ENCODE measurements at places on chromosomes 12 and 14. TPM values are rescaled to one million over a fixed set of nuclear protein-coding genes. Genes with fewer than 3 reads are reported as not detected.

CLEC4C gene
- not detected for total RNA-seq

MEG3 gene
- not detected for total RNA-seq

EPYC gene
- not detected for total RNA-seq

SOCS2 gene
- total RNA-seq, result 14.9 TPM

SMCO3 gene
- total RNA-seq, result not detected

CDK2 gene
- total RNA-seq, result 97.2 TPM

DNA sequence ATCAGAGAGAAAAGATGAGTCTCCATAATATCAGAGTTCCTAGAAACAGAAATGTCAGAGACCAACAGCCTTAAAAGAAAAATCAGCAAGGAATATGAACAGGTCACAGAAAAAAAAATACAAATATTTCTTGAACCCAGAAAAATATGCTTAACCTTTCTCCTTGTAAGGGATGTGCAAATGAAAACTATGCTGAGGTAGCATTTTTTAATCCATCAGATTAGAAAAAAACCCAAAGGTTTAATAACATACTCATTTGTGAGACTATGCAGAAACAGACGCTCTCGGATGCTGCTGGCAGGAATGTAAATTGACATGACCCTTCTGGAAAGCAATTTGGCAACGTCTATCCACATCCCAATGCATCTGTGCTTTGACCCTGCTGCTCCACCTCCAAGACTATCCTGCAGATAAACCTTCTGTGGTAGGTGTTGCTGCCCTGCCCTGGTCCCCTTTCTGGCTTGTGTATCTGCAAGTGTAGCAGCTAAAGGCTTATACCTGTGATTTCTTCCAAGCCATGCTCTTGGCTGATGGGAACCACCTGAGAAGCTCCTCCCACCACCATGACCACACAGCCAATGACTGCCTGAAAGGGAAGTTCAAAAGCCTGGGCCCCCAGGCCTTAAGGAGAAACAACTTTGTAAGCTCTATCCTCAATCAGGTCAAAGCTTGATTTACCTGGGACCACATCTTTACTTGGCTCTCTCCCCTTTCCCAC is 49.4 kb downstream of the LTBP2 start:
- no peak for DNase-seq

- DNase-seq, result no peak
These were observed 3.4 kb upstream of the RPAP3 start for GRCh38 chr12:47709237-47709636.

DNA sequence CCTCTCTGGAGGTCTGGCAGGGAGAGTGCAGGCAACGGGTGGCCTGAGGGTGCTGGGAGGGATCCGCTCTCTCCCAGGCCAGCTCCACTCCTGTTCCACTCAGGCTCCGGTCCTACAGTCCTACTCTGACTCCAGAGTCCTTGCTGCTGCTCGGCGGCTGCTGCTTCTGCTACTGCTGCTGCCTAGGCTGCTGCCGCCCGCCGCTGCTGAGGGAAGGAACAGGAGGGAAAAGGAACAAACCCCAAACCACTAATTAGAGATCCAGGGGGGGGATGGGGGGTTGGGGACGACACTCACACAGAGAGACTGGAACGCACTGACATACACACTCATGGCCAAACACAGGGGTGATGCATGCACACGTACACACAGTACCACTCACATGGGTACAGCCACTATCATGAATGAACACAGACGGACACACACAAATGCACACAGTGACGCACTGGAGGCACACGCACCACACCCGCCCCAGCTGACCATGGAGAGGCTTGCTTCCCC is at the start of gene SP7:
Gene SP7 (minus strand): TSS at position 174 of the 501 bp plus-strand sequence. CDS start 708 bp downstream, outside the sequence.
- no peak for DNase-seq

DNA sequence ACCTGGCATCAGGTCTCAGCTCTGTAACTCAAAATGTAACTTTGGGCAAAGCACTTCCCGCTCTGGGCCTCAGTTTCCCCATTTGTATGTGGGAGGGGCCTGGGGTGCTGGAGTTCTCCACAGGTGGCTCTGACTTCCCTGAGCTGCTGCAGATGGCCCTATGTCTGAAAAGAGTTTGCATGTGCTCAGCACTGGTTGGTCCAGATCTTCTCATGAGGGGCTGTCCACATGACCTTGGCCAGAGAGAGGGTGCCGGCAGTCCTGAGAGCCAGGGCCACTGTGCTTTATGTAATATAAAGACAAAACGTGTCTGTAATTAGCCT is 7.2 kb upstream of the CACNA2D4 start:
- no peak for DNase-seq

DNA sequence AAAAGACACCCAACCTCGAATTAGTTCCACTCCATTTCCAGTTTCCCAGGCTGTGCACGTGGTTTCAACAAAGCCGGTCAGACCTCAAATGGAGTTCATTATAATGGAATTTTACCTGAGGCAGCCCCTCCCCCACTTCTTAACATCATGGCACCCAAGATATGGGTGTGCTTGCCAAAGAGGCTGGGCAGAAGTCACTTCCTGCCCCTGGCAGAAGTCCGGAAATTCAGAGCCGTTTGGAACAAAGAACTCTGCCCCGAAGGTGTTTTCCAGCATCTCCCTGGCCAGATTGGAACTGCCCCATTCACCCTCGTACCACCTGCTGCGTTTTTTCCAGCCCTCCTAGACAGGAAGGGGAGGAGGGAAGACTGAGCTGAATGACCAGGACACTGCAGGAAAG is 8.2 kb downstream of the VDR start:
- peak; percentile 68 for DNase-seq

DNA sequence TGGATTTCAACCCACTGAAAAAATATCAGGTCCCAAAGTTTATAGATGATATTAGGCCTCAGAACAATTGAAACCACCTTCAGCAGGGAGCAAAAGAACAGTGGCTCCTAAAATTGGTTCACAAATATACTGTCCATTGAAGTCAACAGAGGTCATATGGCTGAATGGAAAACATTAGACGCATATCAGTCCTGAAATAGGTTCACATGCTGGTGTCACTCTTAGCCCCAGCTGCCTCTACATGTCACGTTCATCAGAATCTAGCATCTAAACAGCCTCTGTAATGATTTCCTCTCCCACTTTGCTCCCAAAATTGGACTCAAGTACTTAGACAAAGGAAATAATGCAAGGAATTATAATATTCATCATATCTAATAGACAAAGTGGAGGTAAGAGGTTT is 8.7 kb downstream of the FLRT2 start:
- DNase-seq, result no peak

GRCh38 chr12:122097584-122097926 is 19.0 kb downstream of the MLXIP start:
- no peak for DNase-seq

All from HT1080 (cell line).